Putamen (tissue), 1 donor: ENCODE measurements at places on chromosomes 11 and 22.

GRCh38 chr11:36062796-36063365 lies 119.0 kb downstream of the LDLRAD3 start:
- no peak for DNase-seq

GRCh38 chr11:120146413-120147093 lies 8.6 kb upstream of the TRIM29 start:
- DNase-seq: no peak

- DNase-seq: no peak
Observed at GRCh38 chr11:12128301-12128751, 17.9 kb downstream of the MICAL2 start.

GRCh38 chr11:126570489-126570888 lies 215.0 kb downstream of the ST3GAL4 start:
- DNase-seq: no peak

GRCh38 chr11:31780480-31780971 lies 30.6 kb downstream of the PAX6 start:
- no peak for DNase-seq

GRCh38 chr11:95939091-95939490 lies 15.2 kb upstream of the MTMR2 start:
- no peak for DNase-seq

GRCh38 chr11:75272821-75273301 lies 32.3 kb downstream of the TPBGL start:
- DNase-seq: no peak

DNA sequence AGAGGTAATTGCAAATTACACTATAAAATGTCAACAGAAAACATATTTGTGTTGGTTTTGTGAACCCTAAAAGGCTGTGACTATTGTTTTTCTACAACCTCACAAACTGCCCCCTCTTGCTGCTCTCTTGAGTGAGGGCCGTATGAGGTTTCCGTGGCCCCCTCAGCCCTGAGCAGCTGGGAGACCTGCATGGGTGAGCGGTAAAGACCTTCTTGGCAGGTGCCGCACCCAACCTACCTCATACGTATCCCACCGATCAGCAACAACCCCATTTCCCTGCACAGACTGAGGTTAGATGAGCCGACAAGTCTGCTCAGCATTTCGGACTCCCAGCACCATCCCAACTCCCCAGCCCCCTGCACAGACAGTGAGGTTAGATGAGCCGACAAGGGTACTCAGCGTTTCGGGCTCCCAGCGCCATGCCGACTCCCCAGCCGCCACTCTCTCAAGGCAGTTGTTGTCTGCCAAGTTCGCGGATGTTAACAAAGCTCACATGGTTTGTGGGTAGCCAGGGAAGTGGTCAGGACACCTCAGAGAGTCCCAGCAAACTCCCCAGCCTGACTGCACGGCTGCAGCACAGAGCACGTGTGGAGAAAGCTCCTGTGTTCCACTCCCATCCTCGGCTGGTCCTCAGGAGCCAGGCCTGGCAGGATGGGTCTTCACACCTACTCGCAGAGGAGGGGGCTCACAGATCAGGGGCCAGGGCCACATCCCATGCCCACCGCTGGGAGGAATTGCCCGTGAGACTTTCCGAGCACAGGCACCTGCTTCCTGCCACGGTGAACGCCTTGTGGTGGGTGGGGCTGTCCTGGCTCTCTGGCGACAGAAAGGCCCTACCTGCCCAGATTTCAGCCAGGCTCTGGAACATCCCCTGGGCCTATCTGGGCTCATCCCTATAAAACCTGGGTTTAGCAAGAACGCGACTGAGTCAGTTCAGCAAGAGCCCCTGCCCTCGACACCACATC lies 502.9 kb downstream of the BRD1 start:
- DNase-seq: no peak

- peak; percentile 56 for DNase-seq
Observed at GRCh38 chr11:68890490-68891231, 13.0 kb downstream of the MRPL21 start.
